Gastrocnemius medialis (tissue), 4 donors: ENCODE measurements at places on chromosomes 1 and 21. TPM values are rescaled to one million over a fixed set of nuclear protein-coding genes. Genes with fewer than 3 reads are reported as not detected.

DNA sequence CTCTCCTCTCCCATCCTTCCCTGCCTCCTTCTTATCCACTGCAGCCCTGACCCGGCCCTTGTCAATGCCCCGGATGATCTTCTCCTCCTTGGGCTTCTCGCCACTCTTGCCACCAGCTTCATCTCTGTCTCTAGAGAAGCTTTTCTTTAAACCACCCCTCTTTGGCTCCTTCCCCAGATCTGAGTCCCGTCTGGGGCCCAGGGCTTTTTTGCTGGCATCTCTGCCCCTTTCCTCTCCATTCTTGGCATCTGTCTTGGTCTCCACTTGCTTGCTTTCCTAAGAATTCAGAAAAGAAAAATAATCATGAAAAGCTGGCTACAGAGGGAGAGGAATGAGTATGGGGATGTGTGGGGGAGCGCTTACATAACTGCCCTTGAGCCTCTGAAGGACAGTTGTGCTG lies 11.8 kb downstream of the SHISA4 start:
- no peak for DNase-seq
- H3K4me1 ChIP-seq: peaks cover 21% of the 10 kb centered on the region
- peak overlapping the region; percentile 35 for H3K27ac ChIP-seq
- no peaks in the 10 kb centered on the region for H3K36me3 ChIP-seq
- H3K27me3 ChIP-seq: no peaks in the 10 kb centered on the region
- H3K4me3 ChIP-seq: no peak overlapping the region

- H3K27ac ChIP-seq: no peak overlapping the region
- no peaks in the 10 kb centered on the region for H3K27me3 ChIP-seq
- H3K4me3 ChIP-seq: no peak overlapping the region
- DNase-seq: no peak
- no peaks in the 10 kb centered on the region for H3K36me3 ChIP-seq
Observed at GRCh38 chr1:183840140-183840539, 35.2 kb downstream of the RGL1 start.

DNA sequence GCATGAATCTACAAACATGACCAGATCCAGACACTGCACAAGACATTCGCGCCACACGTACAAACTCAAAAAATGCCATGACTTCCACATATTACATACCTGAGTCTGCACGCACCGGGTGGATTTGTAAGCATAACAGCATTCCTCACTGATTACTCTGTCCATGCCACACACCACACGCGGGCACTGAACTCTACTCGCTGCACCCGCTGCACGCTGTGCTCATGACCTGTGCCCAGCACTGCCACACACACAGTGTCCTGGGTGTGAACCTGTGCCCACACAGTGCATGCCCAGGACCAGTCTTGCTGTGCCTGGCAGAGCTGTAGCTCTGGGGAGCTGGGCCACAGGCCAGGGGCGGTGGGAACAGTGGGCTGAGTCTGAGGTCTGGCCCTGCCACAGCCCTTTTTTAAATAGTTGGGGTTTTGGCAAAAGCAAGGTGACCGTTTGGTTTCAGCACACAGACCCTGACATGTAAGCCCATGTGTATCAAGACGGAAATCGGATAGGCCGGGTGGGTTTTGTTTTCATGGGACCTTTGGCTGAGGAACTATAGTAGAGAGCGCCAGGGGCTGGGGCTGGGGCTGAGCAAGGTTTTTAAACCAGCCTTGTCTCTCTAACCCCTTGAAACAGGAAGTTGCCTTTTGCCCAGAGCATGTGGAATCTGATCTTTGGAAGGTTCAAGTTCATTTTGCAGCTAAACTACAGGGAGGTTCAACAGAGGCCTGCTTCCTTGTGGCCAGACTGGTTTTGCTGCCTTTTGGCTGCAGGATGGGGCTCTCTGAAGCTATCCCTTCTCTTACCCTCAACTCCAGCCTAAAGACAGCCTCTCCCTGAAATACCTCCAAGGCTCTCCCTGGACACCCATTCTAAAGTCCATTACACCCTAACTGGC lies 12.3 kb upstream of the GOLT1A start:
- DNase-seq: no peak
- no peak overlapping the region for H3K27ac ChIP-seq
- no peaks in the 10 kb centered on the region for H3K4me1 ChIP-seq
- no peaks in the 10 kb centered on the region for H3K36me3 ChIP-seq

GRCh38 chr1:28301368-28302174 lies 27.3 kb upstream of the MED18 start:
- H3K36me3 ChIP-seq: no peaks in the 10 kb centered on the region
- peaks cover 2% of the 10 kb centered on the region for H3K4me1 ChIP-seq
- H3K27me3 ChIP-seq: no peaks in the 10 kb centered on the region
- no peak for DNase-seq
- H3K27ac ChIP-seq: no peak overlapping the region

DNA sequence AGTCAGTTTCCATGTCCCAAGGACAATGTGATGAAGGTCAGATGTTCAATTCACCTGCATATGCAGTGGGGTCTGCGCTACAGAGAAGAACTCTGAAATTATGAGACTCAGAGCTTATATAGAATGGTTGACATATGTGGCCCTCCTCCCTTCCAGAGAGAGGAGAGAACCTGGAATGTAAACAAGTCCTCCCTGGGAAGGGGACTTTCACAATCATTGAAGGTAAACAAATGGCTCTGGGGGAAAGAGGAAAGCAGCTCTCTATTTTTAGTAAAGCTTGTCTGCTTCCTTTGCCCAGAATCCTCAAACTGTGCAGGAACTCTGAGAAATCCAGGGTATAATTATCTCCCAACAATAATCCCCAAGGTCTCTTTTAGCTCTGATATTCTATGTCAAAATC lies 9.8 kb downstream of the OVGP1 start:
- DNase-seq: no peak
- no peak overlapping the region for H3K27ac ChIP-seq
- H3K36me3 ChIP-seq: peaks cover 9% of the 10 kb centered on the region
- no peak overlapping the region for H3K4me3 ChIP-seq
- H3K4me1 ChIP-seq: no peaks in the 10 kb centered on the region

- H3K27me3 ChIP-seq: no peaks in the 10 kb centered on the region
- DNase-seq: no peak
- no peak overlapping the region for H3K4me3 ChIP-seq
- peaks cover 78% of the 10 kb centered on the region for H3K4me1 ChIP-seq
- peaks cover 19% of the 10 kb centered on the region for H3K36me3 ChIP-seq
Observed at GRCh38 chr1:93576746-93577145, 104.9 kb downstream of the BCAR3 start.

GRCh38 chr1:24151175-24151533 lies 8.2 kb upstream of the IL22RA1 start:
- H3K4me3 ChIP-seq: no peak overlapping the region
- no peak for DNase-seq
- no peak overlapping the region for H3K27ac ChIP-seq
- peaks cover 8% of the 10 kb centered on the region for H3K4me1 ChIP-seq
- no peaks in the 10 kb centered on the region for H3K36me3 ChIP-seq
- no peaks in the 10 kb centered on the region for H3K27me3 ChIP-seq

- peaks cover 11% of the 10 kb centered on the region for H3K4me1 ChIP-seq
- H3K27me3 ChIP-seq: no peaks in the 10 kb centered on the region
- DNase-seq: no peak
- H3K4me3 ChIP-seq: no peak overlapping the region
Observed at GRCh38 chr1:23029337-23029736, 10.1 kb downstream of the KDM1A start.

The TOR1AIP1 gene
- 67.1 TPM for total RNA-seq

The RNU11 gene
- not detected for total RNA-seq

The HJV gene
- 287 TPM for total RNA-seq
